Effector CD4-positive, alpha-beta T cell (primary cell): ENCODE measurements at places on chromosomes 7 and 10.

DNA sequence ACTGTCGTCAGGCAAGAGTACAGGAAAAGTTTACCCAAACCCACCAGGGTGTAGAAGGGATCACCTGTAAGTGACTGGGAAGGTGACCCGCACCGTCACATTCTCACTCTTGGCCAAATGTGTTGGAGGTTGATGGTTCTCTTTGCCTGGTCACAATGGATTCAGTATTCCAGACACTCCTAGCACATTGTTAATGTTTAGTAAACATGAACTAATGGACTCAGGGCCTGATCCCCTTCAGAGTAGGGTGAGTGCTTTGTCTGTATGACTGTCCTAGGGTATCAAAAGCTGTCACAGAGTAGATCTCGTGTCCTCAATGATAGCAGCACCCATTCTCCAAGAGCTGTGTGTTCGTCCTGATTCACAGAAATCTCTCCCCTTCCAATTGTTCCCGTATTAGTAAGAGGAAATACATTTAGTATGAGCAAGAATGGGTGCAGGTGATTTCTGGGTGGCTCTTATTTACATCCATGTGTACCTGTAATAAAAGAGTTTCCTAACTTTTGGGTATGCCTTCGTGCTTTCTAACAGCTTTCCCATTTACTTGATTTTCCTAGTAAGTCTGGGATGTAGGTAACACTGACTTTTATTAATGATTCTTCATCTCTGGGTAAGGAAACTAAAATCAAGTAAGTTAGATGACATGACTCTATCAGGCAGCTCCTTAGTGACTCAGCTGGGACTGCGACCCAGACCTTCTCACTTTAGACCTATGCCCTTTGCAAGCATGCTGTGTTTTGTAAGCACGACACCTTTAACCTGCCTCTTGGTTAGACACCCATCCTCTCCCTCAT lies 4.7 kb downstream of the EEPD1 start:
- DNase-seq = no peak

GRCh38 chr7:36565792-36566356 lies 158.4 kb downstream of the AOAH start:
- no peak for DNase-seq

DNA sequence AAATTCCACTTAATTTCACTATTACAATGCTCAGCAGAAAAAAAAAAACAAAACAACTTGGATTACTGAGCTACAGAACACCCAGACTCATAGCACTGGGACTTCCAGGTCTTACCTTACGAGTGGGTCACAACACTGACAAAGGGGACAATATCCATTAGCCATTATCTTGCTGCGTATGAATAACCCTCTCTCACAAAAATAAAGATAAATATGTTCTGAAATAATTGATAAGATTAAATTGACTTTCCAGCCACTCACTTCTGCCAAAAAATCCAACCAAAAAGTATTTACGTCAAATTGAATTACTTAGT lies 128.7 kb downstream of the PKD1L1 start:
- no peak for DNase-seq

DNA sequence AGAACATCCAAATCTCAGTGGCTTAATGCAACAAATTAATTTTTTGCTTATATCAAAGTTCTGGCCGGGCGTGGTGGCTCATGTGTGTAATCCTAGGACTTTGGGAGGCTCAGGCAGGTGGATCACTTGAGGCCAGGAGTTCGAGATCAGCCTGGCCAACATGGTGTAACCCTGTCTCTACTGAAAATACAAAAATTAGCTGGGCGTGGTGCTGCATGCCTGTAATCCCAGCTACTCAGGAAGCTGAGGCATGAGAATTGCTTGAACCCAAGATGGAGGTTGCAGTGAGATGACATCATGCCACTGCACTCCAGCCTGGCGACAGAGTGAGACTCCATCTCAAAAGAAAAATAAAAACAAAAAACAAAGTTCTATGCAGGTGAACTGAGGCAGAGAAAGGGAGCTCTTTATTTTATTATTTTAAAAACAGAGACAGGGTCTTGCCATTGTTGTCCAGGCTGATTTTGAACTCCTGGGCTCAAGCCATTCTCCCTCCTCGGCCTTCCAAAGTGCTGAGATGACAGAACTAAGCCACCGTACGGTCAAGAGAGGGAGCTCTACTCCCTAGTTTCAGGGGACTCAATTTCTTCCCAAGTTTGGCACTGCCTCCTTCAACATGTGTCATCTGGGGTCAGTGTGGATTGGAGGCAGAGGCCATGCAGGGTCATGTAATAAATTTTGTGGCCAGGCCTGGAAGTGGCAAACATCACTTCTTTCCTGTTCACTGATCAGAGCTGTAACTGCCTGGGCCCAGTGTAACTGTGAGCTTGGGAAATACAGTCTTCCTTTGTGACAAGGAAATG lies 2.4 kb downstream of the ADCK2 start:
- no peak for DNase-seq

DNA sequence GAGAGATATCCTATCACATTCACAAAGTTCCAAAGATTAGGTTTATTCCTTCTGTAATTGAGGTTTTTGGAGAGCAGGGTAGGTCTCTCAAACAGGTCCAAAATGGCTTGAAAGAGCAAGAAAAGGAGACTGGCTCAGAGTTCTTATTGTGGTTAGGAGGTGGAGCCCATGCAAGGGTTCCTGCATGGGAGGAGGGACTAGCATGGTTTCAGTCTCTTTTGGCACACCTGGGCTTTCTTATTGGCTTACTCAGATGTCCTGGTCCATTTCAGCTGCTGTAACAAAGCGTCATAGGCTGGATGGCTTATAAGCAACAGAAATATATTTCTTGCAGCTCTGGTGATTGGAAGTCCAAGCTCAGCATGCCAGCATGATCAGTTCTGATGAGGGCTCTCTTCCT lies 493.1 kb downstream of the REEP3 start:
- DNase-seq = no peak

DNA sequence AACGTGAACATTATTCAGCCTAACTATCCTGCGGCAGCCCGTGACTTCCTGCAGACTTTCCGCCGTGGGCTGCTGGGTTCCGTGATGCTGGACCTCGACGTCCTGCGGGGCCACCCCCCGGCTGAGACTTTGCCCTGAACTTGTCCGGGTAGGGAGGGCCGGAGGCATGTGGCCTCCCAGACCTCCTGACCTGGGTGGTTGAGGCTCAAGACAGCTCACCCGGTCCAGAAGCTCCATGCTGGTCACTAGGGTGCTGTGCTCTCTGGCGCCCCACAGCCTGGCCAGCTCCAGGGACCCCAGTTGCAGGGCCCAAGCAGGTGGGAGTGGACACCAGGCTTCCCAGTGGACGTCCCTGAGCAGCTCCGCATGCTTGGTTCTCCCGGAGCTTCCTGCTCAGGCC lies 4.4 kb downstream of the SPRN start:
- DNase-seq = no peak

- DNase-seq = no peak
Observed at GRCh38 chr7:125119559-125120115, 190.0 kb upstream of the POT1 start.

- DNase-seq = no peak
Observed at GRCh38 chr7:102140952-102141370, 145.7 kb upstream of the SH2B2 start.

GRCh38 chr7:32070406-32071360 lies at the start of gene PDE1C:
Gene PDE1C, minus strand, starts transcription at chr7:32070407.
- DNase-seq = no peak

- no peak for DNase-seq
Observed at GRCh38 chr10:47449979-47450378, 33.9 kb downstream of the ANXA8 start.

- no peak for DNase-seq
Observed at GRCh38 chr7:114791771-114792170, 130.1 kb upstream of the MDFIC start.

GRCh38 chr10:79239275-79239779 lies 107.9 kb upstream of the PPIF start:
- DNase-seq = no peak

DNA sequence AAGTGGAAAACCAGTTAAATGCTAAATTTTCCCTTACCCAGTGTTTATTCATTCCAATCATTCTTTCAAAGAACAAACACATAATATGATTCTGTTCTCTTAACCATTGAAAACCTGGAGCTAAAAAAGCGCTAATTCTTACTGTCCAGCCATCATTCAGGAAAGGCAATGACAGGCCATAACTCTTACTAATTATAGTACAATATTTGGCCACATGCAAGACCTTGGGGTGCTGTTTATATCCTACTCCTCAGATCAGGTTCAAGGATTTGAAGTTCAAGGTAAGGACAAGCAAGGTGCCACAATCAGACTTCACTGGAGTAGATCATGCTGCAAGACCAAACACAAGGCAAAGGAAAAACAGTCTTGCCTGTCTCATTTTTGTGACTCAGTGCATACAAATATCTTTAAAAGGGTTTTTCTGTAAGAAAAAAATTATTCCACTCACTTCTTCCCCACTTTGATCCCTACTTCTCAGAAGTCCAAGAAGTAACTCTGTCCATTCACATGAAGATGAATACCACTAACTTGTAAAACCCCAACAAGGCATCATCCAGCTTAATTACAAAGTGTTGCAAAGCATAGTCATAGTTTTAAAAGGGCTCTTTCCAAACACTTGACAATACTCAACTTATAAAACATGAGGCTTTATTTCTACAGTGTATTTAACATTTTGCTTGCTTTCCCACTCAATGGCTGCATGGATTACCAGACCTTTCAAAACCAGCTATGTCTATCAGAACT lies 153.0 kb downstream of the DOCK4 start:
- DNase-seq = no peak

DNA sequence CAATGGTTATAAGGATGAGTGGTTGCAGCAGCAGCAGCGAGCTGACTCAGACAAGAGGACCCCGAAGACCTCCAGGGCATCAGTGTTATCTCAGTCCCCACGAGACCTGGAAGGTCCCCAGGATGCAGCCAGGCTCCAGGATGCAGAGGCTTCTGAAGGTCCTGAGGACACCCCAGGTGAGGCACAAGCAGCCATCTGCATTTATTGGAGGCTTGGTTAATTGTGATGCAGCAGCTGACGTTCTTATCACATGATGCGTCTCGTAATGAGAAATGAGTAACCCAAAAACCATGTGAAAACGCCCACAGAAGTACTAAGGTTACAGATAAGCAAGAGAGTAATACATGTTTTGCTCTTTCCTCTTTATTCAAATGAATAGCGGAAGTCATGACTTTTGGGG lies 17.4 kb downstream of the C7orf57 start:
- DNase-seq = no peak

GRCh38 chr7:2932402-2933251 lies 88.5 kb upstream of the GNA12 start:
- no peak for DNase-seq

DNA sequence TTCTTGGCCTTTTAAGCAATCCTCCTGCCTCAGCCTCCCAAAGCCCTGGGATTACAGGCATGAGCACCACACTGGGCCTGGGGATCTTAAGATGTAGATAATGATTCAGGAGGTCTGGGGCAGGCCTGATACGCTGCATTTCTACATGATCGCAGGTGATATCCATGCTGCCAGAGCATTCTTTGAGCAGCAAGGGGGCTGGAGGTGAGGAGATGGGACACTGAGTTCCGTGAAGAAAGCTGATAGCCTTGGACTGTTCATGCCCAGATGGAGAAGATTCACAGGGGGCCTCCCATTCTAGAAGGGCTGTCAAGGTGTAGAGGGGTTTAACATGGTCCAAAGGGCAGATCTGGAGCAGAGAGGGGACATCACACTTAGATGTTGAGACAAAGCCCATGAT lies 480.3 kb downstream of the RPS24 start:
- no peak for DNase-seq
